Stimulated activated CD4-positive, alpha-beta T cell treated with anti-CD3 and anti-CD28 coated beads, Interleukin-1b, Interleukin-23, amount 100 ng/mL, for 4 hours (primary cell): ENCODE measurements at places on chromosomes 5 and 9.

- no peak for DNase-seq
These were observed 78.8 kb downstream of the GPR21 start for GRCh38 chr9:123112015-123112975.

DNA sequence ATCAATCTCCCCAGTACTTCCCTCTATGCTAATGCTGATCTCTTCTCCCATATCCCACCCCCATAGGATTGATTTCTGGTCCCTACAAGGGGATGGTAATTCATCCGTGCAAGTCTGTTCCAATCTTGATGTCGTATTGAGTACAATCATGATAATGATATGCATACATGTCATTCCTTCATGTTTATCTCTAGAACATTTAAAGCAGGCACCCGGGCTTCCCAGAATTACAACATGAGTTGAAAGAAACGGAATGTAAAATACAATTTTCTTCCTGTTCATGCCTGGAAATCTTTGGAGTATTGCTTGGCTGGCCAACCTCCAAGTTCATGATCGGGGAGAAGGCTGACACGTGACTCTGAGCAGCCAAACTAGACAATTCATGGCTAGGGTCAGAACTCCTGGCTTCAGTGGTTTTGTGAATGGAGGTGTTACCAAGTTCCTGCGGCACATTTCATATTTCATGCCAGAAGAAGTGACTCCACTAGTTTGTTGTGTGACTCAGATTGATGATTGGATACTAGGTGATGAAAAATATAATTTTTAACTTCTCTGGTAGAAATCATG is 66.6 kb downstream of the C9orf152 start:
- no peak for DNase-seq

DNA sequence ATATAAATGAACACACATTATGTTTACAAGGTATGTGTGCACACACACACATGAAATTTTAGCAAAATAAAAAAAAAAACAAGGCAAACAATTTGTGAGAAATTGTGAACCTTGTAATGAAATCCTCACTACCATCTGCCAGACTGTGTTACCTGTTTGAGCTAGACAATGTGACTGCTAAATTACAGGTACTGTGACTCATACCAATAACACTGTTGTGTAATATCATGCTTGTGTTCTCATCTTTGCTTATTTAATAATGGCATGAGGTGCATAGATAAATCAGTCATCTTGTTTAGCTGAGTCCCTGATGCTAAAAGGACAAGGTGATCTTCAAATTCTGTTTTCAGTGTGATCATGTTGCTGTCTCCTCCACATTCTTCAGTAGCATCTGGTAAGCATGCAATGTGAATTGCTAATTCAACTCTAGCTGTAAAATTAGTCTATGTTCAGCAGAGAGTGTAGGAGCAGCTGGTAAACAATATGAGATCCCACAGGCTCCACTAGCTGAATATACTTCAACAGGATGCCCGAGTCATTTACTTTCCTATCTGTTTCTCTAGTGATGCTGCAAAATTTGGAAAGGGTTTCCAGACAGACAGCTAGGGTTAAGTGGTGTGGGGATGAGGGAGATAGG is 966.3 kb upstream of the C9orf72 start:
- DNase-seq, result no peak

DNA sequence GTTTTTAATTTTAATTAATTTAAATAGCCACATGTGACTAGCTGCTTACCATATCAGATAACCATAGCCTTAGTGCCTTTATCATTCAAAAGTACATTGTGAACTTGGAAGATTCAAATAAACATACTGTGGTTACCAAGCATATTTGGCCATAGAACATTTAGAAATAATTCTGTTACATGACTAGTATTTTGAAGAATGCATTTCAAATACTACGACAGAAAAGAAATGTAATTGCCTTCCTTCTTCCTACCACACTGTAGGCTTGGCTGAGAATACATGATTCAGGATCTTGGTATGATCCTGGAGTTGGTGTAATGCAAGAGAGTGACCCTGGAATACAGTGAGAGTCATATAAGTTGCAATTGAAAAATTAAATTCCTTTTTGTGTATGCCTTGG is 109.7 kb upstream of the PCA3 start:
- no peak for DNase-seq

DNA sequence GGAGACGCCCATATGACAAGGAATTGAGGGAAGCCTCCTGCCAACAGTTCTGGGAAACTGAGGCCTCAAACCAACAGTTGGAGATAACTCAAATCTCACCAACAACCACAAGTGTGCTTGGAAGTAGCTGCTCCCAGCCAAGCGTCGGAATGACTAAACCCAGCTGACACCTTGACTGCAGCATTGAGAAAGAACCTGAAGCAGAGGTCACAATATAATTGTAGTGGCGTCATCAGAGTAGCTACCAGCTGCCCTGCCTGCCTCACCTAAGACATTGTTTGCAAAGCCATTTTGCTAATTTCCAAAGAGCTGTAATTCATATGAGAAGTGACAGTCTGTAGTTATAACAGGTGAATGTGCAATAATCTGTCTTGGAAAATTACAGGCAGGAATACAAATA is 40.8 kb upstream of the ANKRD31 start:
- no peak for DNase-seq

DNA sequence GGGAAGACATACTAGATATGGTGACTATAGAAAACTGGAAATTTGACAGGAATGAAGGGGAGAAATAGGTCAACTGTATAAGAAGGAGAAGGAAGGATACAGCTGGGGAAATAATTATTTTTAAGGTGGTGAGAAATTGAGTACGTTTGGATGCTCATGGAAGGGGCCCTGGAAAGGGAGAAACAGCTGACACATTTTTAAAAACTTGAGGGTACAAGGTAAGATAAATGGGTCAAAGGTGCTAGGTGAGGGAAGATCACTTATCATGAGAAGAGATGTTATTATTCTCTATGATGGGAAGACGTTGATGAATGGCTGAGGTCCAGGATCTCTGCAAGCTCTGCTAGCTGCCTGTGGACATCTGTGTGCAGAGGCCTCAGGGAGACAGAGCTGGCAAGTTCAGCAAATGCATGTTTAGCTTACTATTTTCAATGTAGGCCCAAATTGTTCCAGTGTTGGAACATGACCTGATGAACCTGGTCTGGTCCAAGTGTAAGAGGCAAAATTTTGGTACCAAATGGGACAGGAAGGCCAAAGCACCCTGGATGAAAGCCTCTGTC is 181.7 kb downstream of the MTRR start:
- DNase-seq, result no peak

DNA sequence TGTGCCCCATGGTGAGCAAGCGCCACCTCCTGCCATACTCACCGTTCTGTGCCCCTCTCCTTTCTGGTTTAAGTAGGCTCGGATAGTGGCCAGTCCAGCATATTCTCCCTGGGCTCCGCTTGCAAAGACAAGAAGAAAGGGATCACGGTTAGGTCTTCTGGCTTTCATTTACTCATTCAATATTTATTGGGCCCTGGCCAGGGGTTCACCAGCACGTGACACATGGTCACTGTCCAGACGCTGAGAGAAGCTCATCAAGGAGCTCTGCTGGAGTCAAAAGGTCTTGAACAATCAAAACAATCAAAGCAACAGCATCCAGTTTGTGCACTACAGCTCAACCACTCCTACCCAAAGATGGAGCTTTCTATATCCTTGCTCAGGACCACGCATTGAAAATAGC is 80.2 kb downstream of the GLDC start:
- no peak for DNase-seq

- DNase-seq, result peak; percentile 22
These were observed 671 bp downstream of the DUSP1 start for GRCh38 chr5:172770374-172770674.

GRCh38 chr5:125115195-125115525 is 368.7 kb upstream of the ZNF608 start:
- DNase-seq, result no peak

GRCh38 chr5:31116466-31117031 is 76.9 kb upstream of the CDH6 start:
- DNase-seq, result no peak
